ENCODE measurements at places on chromosomes 1 and 21.

DNA sequence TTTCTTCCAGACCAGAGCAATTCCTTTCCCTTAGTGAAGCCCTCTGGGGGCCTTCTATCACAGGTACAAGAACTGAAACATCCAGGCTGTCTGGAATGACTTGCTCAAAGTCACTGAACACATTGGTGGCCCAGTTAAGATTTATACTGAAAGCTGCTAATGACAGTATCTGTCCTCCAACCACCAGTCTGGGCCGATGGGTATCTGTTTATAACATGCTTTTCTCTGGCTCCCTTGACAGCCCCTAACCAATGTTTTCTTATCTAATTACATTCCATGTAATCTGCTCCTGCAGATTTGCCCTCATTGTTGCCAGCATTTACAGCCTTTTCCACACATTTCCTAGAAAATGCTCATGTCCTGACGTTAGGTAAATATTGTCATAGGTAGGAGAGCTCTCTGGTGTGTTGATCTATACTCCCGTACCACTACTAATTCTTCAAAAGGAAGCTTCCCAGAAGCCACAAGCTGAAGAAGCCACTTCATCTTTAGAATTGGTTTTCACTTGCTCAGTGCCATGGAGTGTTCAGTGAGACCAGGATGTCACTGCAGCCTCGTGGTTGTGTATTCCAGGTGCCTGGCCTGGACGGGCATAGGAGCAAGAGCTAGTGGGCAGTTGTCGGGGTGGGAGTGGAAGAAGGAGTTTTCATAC, 163.9 kb downstream of the TSEN15 start:
- DNase-seq, result no peak

DNA sequence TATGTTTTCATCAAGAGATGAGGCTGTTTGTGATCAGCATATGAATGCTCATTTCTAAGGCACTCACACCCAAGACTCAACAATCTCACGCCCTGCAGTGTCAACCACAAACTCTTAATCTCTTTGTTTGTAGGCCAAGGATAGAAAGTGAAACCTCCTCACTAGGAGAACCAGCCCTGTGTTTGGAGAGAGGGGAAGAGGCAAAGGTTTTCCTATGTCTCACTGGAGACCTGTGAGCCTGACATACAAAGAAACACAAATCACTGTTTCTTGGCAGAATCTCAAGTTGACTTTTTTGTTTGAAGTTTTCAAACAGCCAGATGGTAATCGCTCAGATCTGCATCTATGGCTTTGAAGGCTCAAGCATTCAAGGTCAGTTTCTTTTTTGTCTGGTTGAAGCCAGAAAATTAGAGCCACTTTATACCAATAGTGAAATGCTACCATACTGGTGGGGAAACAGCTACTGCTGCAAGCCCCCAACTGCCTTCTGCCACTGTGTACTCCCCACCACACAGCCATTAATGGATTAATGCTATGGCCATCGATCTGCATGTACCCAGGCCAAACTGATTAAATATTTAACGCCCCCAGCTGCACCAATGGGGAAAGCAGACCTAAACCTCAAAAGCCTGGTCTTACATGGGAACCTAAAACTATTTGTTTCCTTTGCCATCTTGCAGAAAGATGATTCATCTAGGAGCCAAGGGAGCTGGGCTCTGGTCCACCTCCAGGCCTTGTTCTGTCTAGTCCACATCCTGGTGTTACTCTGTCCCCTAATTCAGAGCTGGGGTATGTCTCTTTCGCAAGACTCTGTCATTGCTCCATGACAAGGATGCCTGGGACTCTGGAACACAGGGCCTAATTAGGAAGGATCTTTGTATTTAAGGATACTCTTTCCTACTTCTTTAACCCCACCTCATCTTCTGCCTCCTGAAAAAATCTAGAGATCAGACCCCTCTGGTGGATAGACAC, 16.3 kb downstream of the PDZK1 start:
- DNase-seq, result peak; percentile 90

DNA sequence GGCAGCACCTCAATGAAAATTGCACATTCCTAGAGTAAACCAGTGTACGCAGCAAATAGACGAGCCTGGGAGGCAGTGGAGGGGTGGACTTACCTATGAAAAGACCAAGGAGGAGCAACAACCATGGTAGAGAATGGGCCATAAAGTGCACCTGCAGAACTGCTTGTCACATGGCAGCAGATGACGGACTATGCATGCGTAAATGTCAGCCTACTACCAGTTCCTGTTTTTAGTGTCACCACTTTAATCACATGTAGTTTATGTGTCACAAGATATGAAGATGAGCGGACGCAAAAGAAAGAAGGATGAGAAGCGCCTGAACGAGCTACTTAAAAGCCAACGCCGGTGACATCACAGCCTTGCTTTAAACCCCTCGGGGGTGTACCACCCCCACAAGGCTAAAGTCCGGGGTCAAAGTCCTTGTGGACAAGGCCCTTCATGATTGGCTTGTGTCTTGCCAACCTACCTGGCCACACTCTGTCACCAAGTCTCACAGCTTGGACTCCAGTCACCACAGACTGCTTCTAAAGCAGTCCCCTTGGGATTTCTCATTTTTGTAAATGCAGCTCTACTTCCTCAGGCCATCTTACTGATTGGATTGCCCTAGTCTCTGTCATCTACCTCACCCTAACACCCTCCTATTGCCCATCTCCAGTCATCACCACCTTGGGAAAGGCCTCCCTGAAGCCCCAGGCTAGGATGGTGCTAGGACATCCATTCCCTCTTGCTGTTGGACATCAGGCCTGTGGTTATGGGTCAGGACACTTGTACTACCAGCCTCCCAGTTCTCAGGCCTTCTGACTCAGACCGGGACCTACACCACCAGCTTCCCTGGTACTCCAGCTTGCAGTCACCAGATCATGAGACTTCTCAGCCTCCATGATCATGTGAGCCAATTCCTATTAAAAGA, 6.0 kb upstream of the LY9 start:
- DNase-seq, result no peak

GRCh38 chr1:60458111-60458510, 384.5 kb upstream of the C1orf87 start:
- DNase-seq, result no peak

- DNase-seq, result no peak
These were observed 27.2 kb downstream of the NGF start for GRCh38 chr1:115310581-115311473.

DNA sequence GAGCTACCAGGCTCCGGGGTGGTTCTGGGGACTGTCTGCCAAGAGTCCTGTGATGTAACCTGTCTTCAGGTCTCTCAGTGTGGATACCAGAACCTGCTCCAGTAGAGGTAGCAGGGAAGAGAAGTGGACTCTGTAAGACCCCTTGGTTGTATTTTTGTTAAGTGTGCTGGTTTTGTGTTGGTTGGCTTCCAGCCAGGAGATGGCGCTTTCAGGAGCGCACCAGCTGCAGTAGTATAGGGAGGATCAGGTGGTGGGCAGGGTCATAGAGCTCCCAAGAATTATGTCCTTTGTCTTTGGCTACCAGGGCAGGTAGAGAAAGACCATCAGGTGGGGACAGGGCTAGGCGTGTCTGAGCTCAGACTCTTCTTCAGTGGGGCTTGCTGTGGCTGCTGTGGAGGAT, 1147.2 kb upstream of the ADGRL4 start:
- no peak for DNase-seq

DNA sequence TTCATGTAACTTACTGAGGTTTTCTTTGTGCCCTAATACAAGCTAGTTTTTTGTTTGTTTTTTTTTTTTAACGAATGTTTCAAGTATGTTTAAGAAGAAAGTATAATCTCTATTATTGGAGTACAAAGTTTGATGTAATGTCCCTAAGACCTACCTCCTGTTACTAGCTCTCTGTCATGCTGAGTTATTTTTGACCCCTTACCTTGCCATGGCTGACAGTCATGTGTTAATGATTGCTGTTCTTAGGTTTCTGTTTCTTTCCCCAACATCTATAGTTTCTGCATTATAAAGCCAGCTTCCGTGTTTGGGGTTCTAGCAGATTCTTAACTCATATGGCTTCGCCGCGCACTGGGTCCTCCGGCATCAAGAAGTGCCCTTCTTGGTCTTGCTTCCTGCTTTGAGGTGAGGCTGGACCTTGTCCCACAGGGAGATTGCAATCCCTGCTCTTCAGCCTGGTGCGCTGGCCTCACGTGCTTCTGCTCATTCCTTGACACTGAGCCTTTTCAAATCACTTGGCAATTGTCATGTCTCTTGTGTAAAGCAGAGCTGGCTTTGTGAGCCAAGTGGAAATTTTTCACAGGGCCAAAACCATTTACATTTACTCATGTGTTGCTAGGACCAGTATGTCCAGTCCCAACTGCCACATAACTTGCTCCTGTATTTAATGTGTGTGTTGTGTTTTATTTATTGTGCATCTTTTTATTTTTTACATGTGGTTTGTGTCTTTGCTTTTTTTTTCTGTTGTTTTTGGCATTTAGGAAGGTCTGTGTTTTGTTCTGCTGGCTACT, 135.0 kb upstream of the COL6A1 start:
- DNase-seq, result peak; percentile 78

DNA sequence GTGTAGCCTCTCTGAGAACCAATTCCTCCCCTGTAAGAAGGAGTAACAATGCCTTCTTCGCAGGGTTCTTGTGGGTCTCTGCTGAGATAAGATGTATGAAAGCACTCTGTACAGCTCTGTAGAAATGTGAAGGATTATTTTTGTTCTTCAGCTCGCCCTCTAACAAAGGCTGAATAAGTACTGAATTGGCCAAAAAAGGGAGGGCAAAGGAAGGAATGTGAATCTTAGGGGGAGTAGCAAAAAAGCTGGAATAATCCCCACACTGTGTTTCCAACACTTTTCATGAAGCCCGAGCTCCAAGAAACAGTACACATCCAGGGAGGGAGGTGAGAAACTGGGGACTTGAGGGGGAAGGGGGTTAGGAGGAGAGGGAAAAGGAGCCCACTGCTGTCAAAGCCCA, 14.0 kb upstream of the SLC41A1 start:
- DNase-seq, result no peak

- no peak for DNase-seq
These were observed 49.1 kb downstream of the MCOLN2 start for GRCh38 chr1:84947536-84948410.

GRCh38 chr1:221217029-221217428, 337.8 kb downstream of the HLX start:
- peak; percentile 13 for DNase-seq

DNA sequence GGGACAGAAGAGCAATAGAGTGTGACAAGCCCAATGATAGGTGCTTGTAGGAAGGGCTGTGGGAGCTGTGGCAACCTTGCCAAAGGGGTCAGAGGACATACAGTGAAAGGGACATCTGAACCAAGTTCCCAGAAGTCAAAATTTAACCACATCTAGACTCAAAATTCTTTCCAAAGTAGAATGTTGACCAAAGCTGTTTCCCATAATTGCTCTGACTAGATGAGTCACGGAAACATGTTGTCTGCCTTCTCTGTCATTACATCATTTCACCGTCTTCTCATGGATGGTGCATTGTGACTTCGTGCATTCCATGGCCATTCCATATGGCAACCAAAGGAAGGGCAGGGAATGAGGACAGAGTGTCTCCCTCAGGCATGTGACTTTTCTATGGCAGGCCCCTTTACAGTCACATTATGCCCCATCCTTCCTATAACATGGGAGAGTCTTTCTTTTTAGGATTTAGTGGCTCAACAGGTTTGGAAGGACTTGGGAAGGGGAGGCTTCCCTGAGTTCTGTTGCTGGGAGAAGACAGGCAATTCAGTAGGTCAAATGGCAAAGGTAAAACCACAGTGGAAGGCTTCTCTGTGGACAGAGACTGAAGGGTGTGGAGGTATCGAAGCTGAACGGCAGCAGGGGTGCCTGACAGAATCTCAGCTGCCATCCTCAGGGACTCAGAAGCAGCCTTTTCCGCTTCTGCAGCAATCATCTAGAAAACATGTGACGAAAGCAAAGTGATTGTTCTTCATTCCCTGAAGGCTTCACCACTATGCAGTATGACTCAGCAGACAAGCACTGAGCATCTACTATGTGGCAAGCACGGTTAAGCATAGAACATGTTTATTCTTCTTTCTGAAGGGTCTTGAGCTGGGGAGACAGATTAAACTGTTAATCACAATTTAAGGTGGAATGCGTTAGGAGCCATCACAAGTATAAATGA, 24.7 kb downstream of the NPHS2 start:
- peak; percentile 48 for DNase-seq

Measured in AG08395 (cell line).